ENCODE measurements at places on chromosomes 7 and 10. TPM values are rescaled to one million over a fixed set of nuclear protein-coding genes. Genes with fewer than 3 reads are reported as not detected.

The CTAGE4 gene
- 0.30 TPM for total RNA-seq

The PDE1C gene
- 198 TPM for total RNA-seq

The NUTM2E gene
- not detected for total RNA-seq

The ITIH5 gene
- total RNA-seq: 10.3 TPM

The LFNG gene
- total RNA-seq: 6.5 TPM

The MLXIPL gene
- total RNA-seq: 6.4 TPM

The C10orf143 gene
- 1.4 TPM for total RNA-seq

The OPN4 gene
- 0.41 TPM for total RNA-seq

The LRRC27 gene
- 4.2 TPM for total RNA-seq

The IGF2BP3 gene
- not detected for total RNA-seq

The MMP21 gene
- not detected for total RNA-seq

The POM121L12 gene
- total RNA-seq: not detected

The PNLIPRP3 gene
- not detected for total RNA-seq

The CFAP58 gene
- 1.1 TPM for total RNA-seq
